Psoas muscle (tissue), 8 donors: ENCODE measurements at places on chromosomes 6 and 20. TPM values are rescaled to one million over a fixed set of nuclear protein-coding genes. Genes with fewer than 3 reads are reported as not detected.

The PSORS1C2 gene
- polyA plus RNA-seq, result not detected

The CAP2 gene
- 176 TPM for polyA plus RNA-seq

The NOTCH4 gene
- 9.7 TPM for polyA plus RNA-seq

The TRIM31 gene
- not detected for polyA plus RNA-seq

The TMEM74B gene
- polyA plus RNA-seq, result 0.53 TPM

DNA sequence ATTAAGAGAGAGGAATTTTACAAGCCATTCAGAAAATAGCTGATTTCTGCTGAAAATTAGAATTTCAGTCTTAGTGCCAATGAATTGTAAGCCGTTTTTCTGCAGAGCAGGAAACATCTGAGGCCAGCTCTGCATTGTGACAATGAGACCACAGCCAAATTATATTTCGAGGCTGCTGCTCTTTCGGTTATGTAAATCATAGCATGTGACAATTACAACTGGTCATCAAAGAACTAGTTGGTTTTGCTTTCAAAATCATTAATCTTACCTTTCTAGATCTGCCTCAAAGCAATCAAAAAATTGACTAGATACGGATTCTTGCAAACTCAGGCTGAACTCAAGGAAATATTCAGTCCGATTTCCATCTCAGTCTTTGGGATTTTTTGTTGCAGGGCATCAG lies 33.4 kb upstream of the INSM1 start:
- DNase-seq, result no peak

DNA sequence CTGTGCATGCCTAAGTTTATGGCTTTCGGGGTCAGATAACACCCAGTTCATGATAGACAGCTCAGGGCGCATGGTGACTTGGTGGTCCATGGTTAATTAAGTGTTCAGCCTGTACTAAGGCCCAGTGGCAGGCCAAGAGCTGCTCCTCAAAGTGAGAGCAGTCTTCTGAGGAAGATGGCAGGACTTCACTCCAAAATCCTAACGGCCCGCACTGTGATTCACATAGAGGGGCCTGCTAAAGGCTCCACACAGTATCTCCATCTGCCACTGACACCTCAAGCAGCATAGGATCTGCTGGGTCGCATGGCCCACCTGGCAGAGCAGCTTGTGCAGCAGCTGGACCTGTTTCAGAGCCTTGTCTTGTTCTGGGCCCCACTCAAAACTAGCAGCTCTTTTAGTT lies 10.6 kb upstream of the CST7 start:
- DNase-seq, result no peak

GRCh38 chr20:41344938-41345728 lies 4.5 kb downstream of the LPIN3 start:
- DNase-seq, result no peak

- no peak for DNase-seq
Observed at GRCh38 chr6:93272896-93273295, 146.5 kb downstream of the EPHA7 start.
